ACHN (cell line): ENCODE measurements at places on chromosomes 7 and 10.

DNA sequence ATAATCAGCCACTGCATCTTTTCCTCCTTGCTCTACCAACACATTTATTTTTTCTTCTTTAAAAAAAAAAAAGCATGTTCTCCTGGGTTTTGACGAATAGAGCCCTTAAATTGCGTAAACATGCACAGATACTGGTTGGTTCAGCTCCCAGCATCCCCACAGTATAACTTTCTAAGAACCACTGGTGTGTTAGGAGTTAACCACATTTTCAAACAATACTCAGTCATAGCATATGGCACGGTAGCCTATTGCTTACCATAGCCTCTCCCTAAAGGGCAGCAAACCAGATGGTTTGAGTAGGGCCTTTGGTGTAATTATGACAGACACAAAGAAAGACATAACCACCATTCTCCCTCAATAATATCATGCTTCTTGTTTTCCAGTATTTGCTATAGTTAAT, 145.0 kb downstream of the LRRC4 start:
- no peak for DNase-seq

GRCh38 chr10:125812128-125812750, 10.8 kb downstream of the UROS start:
- no peak for DNase-seq

- no peak for DNase-seq
Observed at GRCh38 chr7:85115006-85115405, 71.8 kb downstream of the SEMA3D start.

DNA sequence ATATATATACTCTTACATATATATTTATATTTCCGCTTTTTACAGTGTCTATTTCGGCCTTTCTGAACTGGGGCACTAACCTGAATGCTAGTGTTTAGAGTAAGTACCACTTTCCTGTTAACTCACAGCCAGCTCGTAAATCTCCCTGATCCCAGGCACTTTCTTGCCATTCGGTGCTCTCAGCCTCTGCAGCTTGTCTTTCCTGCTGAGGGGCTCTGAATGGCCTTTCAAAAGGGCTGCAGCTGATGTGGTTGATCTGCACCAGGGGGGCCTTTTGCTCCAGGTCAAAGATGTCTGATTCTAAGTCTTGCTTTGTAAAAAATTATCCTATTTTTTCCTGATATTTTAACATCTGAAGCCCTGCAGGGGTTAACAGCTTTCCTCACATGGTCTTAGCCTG, 25.5 kb upstream of the HPS1 start:
- no peak for DNase-seq
